IPS-NIHi11 (cell line): ENCODE measurements at places on chromosomes 11 and 22.

- DNase-seq, result no peak
Measured at GRCh38 chr22:28229566-28230485, 310.8 kb upstream of the PITPNB start.

DNA sequence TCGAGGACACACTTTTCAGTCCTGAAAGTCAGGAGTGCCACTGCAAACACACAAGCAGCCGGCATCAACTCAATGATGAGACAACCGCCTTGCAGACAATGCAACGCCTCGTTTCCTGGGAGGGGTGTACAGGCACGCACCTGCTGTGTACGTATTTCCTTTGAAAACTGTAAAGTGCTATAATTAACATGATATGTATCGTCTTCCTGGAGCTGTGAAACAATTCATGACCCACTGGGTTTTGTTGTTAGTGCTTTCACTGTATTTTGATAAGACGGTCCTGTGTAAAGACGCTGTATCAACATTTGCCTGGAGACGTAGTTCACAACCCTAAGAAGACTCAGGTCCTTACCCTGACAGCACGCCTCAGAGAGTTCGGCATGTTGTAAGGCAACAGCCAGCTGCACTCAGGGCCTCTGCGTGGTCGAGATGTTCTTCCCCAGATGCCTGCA is 105.7 kb upstream of the ANO1 start:
- DNase-seq, result no peak

DNA sequence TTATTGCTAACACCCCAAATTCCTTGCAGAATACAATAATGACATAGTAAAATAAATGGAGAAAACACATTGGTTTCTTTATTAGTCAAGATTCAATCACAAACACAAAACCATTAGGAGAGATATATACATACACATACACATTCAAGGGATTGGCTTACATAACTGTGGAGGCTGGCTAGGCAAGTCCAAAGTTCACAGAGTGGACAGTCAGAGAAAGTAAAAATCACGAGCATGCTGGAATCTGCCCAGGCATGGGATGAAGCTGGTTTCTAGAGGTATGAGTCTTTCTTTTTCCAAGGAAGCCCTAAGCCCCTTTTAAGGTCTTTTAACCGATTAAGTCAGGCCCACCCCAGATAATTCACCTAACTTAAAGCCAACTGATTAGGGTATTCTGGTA is 13.6 kb upstream of the OR56B1 start:
- DNase-seq, result no peak

DNA sequence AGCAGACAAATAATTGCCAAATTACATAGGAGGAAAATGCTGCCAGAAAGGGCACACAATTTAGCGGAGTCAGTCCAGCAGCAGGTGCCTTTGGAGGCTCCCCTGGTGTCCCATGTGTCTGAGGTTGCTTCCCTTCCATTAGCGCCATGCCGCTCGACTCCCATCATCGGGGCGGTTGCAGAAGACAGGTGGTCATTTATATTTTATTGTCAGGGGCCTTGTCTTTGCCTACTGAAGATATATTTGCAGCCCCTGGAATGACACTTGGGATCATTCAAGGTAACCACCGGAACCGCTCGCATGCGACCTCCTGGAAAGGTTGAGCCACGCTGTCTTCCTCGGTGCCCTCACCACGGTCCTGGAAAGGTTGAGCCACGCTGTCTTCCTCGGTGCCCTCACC is 298.3 kb downstream of the TBC1D22A start:
- no peak for DNase-seq

- no peak for DNase-seq
Measured at GRCh38 chr22:11627798-11628650, 3900.0 kb upstream of the OR11H1 start.

- DNase-seq, result no peak
Measured at GRCh38 chr11:45798793-45799441, 6.0 kb upstream of the SLC35C1 start.

GRCh38 chr11:65208785-65209710 is 27.3 kb downstream of the CAPN1 start:
- no peak for DNase-seq

GRCh38 chr11:68532727-68533369 is 72.3 kb downstream of the PPP6R3 start:
- no peak for DNase-seq

DNA sequence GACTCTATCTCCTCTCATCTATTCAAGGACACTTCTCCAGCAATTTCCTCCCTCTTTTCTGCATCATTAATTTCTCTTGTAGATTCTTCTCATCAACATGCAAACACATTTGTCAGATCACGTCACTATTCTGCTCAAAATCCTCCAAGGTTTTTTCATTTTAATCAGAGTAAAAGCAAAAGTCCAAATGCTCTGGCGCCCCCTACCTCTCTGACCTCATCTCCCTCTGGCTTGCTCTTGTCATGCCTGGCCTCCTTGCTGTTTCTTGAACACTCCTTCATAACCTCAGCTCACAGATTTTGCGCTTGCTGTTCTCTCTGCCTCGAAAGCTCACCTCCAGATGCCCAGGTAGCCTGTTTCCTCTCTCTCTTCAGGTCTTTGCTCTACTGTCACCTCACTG is 22.4 kb downstream of the RTCB start:
- DNase-seq, result peak; percentile 38

GRCh38 chr22:23497016-23497885 is 82.8 kb downstream of the IGLL1 start:
- no peak for DNase-seq

DNA sequence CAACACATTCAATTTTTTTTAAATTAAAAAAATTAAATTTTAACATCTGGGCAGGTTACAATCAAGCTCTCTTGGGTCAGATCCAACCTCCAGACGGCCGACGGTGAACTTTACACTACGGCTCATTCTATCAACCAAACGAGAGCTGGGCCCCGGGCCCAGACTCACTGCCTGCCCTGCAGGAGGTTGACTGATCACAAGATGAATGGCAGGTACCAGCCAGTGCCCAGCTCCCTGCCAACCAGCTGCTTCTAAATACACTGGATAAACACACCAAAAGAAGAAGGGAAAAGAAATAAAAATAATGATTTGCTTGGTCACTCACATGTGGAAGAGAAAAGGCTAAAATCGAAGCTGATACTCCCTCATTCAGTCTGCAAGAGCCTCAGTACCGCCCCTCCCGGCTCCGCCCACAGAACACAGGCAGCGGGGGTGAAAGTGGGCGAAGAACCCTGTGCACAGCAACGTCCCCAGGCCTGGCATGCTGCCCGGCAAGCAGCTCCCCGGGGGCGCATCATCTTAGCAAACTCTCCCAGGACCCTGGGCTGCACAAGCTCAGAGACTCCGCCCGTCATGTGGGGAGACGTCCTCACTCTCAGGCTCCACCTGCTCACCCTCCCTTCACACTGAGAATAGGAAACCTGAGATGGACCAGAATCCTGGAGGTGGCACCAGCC is 303.4 kb downstream of the SHANK2 start:
- peak; percentile 45 for DNase-seq

- DNase-seq, result no peak
Measured at GRCh38 chr22:20010307-20011122, 6.1 kb downstream of the ARVCF start.

DNA sequence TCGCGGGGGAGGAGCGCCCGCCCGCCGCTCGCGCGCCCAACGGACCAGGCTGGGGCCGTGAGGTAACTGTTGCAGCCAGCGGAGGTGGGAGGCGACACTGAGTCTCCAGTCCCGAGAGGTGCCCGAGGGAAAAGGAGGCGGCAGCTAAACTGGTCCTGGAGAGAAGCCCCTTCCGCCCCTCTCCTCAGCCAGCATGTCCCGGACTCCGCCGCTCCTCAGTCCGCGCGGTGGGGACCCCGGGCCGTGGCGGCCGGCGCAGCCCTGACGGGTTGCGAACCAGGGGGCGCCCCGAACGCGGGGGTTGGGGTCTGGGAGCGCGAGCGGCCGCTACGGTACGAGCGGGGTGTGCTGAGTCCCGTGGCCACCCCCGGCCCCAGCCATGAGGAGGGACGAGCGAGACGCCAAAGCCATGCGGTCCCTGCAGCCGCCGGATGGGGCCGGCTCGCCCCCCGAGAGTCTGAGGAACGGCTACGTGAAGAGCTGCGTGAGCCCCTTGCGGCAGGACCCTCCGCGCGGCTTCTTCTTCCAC is at the start of gene PDE3B:
Gene PDE3B (plus strand): TSS at position 108 of the 529 bp plus-strand sequence. CDS start 272 bp downstream, at position 380.
- peak; percentile 92 for DNase-seq

- DNase-seq, result no peak
Measured at GRCh38 chr11:113476553-113476952, 1.4 kb upstream of the DRD2 start.

DNA sequence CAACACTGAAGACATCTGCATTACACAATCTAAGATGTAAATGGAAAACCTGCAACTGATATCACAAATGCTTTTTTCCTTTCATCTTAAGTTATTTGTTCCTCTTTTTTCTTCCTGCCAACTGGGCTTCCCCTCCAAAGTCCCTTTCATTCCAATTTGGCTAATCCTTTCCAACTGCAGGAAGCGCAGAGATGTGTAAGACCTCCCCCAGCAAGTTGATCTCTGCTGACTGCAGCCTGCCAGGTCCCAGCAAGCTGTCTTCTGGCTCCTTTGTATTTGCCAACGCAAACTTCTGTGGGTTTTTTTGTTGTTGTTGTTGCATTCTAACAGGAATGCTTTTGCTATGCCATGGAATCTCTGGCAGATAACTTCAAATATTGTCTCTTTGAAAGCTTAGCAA is 38.5 kb upstream of the LRRC4C start:
- DNase-seq, result peak; percentile 55

DNA sequence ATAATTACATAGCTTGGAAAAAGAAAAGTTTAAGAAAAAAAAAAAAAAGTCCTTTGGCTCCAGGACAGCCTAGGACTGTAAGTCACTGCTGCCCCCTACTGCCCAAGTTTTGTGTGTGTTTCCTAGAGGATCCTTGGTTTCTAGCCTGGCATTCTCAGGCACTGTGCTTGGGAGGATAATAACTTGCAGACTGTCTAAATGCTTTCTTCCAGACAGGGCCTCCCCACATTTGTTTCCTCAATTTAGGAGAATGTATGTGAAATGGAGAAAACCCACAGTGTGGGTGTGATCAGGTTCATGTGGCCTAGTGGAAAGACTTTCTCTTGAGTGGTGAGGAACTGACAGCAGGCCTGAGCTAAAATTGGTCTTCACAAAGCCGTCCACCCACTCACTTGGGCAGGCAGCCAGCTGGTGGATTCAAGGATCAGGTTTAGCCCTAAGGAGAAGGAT is 191.0 kb downstream of the NAV2 start:
- DNase-seq, result peak; percentile 72

- peak; percentile 43 for DNase-seq
Measured at GRCh38 chr11:926341-926916, 759 bp downstream of the AP2A2 start.

DNA sequence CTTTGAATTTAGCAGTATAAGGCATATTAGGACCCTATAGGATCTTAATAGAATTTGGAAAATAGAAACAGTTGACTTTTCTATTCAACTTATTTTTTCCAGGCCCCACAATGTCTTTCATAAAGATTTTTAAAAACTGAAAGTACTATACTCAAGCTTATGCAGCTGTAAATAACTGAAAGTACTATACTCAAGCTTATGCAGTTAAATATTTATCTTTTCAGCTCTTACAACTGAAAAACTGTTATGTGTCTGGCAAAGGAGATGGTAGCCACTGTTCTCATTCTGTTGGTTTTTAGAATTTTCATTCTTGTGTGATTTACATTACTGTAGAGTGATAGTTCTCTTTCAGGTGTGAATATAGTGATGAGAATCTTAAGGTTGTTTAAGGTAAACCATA is 16.5 kb downstream of the HIPK3 start:
- no peak for DNase-seq

DNA sequence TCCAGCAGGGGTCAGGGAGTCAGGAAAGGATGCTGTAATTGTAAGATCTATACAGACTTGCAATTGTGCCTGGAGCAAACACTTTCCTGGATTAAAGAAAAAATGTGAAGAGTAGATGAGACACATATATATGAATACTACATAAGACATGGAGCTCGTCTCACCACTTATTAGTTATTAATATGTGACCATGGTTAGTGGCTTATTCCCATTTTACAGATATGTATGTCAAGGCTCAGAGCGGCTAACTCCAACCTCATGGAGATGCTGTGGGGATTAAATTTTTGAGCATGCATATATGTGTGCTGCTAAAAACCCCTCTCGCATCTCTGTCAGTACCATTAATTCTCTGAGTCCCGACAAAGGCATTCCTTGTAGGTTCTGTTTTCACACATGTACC is 125.7 kb downstream of the SLC1A2 start:
- DNase-seq, result no peak

DNA sequence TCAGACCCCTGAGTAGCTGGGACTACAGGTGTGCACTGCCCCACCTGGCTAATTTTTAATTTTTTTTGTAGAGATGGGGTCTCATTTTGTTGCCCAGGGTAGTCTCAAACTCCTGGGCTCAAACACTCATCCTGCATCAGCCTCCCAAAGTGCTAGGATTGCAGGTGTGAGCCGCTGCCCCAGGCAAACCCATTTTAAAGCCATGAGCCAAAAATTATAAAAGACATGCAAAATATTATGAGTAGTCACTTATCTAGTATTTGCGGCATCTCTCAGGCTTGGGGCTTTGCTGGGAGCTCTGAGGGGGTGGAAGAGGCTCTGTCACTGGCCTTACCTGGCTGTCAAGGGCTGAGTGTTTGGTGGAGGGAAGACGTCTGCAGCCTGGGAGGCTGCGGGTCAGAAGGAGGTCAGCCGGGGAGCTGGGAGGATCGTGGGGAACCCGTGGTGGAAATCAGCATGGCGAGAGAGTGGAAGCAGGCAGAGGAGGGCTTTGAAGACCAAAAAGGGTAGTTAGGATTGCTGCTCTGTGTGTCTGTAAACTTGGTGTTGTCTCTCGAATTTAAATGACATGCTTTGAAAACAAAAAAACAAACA is 69.1 kb upstream of the PARVG start:
- no peak for DNase-seq

GRCh38 chr11:84310268-84310667 is 1024.1 kb upstream of the CCDC90B start:
- no peak for DNase-seq

DNA sequence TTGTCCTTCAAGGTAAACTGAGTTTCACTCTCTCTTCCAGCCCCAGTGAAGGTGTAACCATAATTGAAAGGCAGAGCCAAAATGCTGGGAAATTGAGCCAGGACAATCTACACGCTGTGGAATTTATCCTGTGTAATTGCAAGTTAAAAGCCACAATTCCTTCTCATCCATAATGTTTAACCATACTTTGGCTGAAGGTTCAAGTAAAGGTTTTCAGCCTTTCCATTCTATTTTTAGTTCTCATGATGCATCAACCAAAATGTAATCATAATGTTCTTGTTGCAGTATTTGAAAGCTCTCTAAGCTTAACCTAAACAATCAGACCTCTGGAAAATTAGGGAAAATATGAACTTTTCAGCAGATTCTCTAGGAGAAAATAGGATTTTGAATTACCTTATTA is 14.0 kb upstream of the ARHGAP42 start:
- DNase-seq, result no peak

DNA sequence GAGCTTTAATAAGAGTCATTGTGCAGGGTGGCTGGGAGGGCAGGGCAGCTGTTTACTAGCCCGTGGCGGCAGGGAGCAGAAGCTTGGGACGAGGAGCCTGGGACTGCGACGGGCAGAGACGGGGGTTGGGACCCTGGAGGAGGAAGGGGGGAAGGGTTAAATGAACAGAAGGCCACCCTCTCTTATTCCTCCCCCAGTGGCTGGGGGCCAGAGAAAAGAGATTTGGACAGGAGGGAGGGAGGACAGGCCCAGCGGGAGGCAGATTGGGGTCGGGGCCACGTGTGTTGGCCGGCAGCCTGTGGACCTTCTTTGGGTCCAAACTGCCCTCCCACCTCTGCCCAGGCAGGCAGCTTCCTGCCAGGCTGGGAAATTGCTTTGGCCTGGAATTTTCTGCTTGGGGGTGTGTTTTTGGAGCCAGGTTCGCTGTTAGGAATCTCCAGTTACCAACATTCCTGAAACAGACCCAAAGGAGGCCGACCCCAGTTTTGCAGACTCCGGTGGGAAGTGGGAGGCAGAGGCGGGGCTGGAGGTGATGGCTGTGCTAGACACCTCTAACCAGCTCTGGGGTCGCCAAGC is 50.2 kb downstream of the APOL3 start:
- DNase-seq, result peak; percentile 46
